Stimulated activated CD8-positive, alpha-beta memory T cell treated with anti-CD3 and anti-CD28 coated beads, Interleukin-12 subunit alpha, Interleukin-12 subunit beta, amount 100 ng/mL, for 4 hours (primary cell): ENCODE measurements at places on chromosomes 1 and 21.

- DNase-seq, result no peak
Measured at GRCh38 chr21:40186045-40186444, 318.8 kb downstream of the PCP4 start.

DNA sequence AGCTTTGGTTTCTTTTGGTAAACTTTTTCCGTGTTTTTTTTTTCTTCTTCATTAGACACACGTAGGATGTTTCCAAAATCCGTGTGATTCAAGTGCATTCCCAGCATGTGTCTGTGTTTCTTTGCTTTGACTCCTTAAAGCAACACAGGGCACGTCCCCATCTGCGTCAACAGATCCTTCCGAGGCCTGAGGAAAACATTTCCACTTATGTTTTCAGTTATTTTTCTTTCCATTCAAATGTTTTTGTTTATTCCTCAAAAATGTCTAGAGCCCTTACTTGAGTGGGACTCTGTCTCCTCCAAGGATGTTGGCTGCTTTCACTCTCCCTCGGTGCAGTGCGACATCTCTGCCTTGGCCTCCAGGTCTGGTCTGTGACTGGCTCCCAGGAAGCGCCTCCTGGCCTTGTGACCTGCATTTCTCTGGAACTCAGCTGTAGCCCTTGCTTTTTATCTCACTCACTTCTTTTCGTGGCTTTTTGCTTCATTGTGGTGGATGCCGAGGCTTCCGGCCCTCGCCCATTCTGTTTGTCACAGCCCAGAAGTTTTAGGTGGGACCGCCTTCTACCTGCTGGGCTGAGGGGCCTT is 31.3 kb upstream of the SLC19A1 start:
- no peak for DNase-seq

GRCh38 chr1:43532716-43533115 is 2.0 kb downstream of the PTPRF start:
- no peak for DNase-seq

DNA sequence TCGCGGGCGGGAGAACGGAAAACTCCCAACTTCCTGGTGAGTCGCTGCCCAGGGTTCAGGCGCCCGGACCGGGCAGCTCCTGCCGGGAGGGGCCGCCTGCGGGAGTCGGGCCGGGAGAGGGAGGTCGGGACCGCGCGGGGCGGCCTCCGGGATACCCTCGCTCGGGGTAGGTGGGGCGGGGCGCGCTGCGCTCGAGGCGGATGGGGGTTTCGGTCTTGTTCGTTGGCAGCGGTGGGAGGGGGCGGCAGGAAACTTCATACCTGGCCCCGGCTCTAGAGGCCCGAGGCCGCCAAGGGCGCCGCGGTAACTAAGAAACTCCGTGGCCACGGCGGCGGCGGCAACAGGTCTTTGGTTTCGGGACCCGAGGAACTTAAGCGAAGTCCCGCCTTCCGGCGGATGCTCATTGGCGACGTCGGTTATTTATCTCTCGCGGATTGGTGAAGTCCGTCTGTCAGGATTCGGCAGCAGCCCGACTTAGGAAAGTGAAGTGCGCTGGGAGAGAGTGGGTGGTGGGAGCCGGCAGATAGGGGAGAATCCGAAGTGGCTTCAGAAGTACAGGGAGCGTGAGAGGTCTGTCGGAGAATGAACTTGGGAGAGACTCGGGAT is 546 bp downstream of the NEK7 start:
- peak; percentile 64 for DNase-seq

GRCh38 chr1:85343612-85344255 is 67.3 kb upstream of the BCL10 start:
- no peak for DNase-seq

- no peak for DNase-seq
Measured at GRCh38 chr1:59282951-59283350, 13.9 kb upstream of the FGGY start.

- no peak for DNase-seq
Measured at GRCh38 chr1:228362884-228363450, 43.7 kb downstream of the TRIM11 start.

DNA sequence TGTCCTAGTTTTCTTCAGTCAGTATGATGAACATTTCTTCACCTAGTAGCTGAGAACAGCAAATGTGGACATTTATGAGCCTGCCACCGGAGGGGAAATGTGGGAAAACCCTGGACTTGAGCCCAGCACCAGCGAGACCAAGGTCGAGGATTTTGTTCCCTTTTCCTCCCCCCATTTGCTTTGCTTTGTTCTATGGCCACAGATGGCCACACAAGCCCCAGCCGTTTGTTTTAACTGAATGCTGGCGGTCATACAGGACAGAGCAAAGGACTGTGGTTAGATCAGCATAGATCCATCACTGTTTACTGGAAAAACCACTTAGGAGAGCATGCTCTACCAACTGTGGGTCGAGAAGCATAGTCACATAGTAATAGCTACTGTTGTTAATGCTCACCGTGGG is 20.9 kb downstream of the SH2D2A start:
- DNase-seq, result no peak

GRCh38 chr1:200316148-200316803 is 93.6 kb downstream of the ZNF281 start:
- no peak for DNase-seq

GRCh38 chr1:245791410-245792312 is 636.9 kb downstream of the KIF26B start:
- DNase-seq, result no peak

DNA sequence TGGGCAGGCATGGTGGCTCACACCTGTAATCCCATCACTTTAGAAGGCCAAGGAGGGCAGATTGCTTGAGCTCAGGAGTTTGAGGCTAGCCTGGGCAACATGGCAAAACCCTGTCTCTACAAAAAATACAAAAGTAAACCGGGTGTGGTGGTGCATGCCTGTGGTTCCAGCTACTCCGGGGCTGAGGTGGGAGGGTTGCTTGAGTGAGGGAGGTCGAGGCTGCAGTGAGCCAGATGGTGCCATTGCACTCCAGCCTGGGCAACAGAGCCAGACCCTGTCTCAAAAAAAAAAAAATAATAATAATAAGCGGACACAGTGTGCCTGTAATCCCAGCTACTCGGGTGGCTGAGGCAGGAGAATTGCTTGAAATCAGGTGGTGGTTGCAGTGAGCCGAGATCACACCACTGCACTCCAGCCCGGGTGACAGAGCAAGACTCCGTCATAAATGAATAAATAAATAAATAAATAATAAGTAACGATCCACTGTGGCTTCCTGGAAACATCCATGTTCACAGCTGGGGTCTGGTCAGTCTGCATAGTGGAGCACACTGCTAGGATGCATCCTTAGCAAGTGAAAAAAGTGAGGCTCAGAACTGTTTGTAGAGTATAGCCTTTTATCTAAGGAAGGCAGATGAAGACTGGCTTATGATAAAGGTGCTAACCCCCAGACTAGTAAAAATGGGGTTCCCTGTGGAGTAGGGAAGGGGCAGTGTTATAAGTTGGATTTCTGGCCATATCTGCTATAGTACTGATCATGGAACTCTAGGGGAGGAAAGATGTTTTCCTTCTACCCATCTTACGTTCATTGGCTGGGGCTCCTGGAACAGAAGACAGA is 15.7 kb downstream of the PKNOX1 start:
- no peak for DNase-seq

DNA sequence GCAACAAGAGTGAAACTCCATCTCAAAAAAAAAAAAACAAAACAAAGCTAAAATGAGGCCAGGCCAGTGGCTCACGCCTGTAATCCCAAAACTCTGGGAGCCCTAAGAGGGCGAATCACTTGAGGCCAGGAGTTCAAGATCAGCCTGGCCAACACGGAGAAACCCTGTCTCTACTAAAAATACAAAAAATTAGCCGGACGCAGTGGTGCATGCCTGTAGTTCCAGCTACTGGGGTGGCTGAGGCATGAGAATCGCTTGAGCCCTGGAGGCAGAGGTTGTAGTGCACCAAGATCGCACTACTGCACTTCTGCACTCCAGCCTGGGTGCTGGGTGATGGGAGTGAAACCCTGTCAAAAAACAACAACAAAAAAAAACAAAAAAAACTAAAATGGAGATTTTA is 191.2 kb upstream of the SGIP1 start:
- DNase-seq, result no peak

- DNase-seq, result no peak
Measured at GRCh38 chr1:231235526-231236207, 5.3 kb upstream of the GNPAT start.
